ENCODE measurements at places on chromosomes 4 and X.
A peak's percentile ranks its signal among the peaks of the same experiment; 100 is the strongest.

DNA sequence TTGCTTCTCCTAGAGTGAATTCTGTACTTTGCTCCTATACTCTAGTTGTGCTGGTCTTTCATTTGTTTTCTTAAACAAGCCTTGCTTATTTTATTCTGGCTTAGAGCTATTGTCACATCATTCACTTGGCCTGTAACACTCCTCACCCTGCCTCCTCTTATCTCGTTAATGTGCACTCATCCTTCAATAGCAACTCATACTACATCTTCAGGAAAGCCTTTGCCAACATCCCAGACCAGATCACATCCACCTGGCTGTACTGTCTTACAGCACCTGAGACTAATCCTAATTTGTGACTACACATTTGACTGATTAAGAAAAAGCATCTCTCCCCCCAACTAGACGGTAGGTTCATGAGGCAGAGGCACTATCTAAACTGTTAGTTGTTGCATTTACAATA, 80.8 kb downstream of the SLC7A11 start:
- no peak for DNase-seq

GRCh38 chrX:7334253-7334935, 186.4 kb upstream of the PUDP start:
- DNase-seq: no peak

DNA sequence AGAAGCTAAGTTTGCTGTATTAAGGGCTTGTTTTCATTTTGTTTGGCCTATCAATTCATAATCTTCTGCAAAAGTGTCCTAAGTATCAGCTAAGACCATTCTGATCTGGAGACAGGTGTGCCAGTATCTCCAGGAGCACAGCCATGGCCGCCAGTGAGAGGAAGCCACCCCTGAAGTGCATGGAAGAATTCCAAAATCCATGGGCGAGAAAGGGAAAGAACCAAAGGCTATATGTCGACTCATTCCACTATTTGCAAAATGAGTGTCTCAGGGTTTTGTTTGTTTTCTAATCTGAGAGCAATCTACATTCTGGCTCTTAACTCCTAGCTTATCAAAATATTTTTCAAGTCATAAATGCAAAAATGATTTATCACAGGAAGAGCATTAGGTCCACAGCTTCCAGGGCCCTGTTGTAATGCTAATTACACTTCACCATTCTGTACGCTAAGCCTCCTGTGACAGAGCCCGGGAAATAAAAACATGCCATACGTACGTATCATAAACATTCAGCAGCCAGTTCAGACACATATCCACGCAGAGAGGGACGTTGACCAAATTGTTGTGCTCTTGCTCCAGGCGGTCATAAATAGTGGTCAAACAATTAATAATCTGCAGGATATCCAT, 137.3 kb upstream of the FTHL17 start:
- no peak for DNase-seq

- no peak for DNase-seq
Observed at GRCh38 chr4:171024720-171025303, 788.4 kb upstream of the GALNTL6 start.

GRCh38 chrX:5726224-5726623, 502.4 kb downstream of the NLGN4X start:
- no peak for DNase-seq

- DNase-seq: no peak
Observed at GRCh38 chr4:81454499-81454898, 17.2 kb downstream of the RASGEF1B start.

DNA sequence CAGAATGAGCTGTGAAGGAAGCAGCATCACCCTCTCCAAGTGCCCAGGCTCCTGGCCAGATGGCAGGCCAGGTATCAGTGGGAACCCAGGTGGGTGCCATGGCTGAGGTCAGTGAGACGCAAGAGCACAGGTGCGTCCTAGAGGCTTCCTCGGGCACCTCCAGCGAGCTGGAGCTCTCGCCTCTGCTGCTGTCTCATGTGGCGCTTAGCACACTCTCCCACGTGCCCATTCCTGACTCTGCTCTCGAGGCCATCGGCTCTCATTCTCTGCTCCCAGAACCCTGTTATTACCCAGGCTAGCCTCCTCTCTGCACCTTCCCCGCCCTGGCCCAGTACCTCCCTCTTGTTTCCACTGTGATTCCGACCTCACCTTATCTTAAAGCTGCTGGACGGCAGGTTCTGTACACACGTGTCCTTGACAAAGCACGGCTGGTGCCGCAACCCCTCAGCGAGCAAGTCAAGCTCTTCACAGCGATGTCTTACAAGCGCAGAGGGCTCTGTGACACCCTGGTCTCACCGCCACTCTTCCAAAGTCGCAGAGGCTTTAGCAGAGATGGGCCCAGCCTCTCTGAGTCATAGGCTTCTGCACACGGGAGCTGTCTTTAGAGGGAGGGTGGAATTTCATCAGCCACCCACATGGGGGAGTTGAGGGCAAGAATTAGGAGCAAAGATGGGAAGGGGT, 15.4 kb upstream of the MSANTD1 start:
- DNase-seq: no peak

DNA sequence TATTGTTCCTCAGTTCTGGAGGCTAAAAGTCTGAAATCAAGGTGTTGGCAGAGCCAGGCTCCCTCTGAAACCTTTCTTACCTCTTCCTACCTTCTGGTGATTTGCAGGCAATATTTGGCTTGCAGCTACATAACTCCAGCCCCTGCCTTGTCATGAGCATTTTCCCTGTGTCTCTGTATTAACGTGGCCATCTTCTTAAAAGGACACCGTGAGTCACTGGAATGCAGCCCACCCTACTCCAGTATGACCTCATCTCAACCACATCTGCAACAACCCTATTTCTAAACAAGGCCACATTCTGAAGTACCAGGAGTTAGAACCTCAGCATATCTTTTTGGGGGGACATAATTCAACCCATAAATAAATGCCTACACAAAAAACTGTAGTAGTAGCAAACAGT, 40.7 kb downstream of the FANCB start:
- DNase-seq: no peak

DNA sequence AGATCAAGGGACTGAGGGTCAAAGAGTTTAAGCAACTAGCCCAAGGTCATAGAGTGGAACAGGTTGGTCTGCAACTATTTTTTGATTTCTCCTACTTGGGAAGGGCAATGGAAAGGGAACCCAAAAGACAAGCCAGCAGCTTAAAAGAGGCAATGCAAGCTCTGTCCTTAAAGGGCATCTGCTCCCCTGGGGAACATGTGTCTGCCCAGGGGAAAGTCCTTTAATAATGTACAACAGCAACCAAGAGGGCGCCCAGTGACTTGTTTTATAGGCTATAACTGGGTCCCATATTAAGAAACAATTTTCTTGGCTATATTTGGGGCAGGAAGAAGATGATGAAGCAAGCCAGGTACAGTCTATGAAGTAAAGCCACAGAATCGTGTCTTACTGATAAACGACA, 54.7 kb upstream of the RBM47 start:
- DNase-seq: no peak

DNA sequence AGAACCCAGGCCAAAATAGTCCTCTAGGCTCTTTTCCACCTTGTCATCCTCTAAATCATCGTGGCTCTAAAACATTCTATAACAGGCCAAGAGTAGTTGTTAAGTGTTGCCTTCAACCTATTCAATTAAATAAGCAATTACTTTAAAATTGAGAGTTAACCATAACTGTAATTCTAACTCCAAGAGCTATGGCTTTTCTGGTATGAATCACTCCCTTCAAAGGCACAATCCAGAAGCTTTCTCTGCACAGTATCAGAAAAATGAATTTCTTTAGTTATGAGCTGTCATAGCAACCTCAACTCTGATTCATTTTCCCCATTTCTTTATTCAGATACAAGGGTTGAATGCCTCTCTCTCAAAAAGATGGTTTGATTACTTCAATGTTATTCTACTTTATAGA, 21.7 kb downstream of the INPP4B start:
- no peak for DNase-seq

- DNase-seq: no peak
Observed at GRCh38 chrX:40174854-40175510, 77.2 kb upstream of the BCOR start.

- DNase-seq: no peak
Observed at GRCh38 chrX:82163701-82164100, 961.8 kb downstream of the SH3BGRL start.

- peak; percentile 34 for DNase-seq
Observed at GRCh38 chr4:36399762-36400353, 118.4 kb downstream of the DTHD1 start.

DNA sequence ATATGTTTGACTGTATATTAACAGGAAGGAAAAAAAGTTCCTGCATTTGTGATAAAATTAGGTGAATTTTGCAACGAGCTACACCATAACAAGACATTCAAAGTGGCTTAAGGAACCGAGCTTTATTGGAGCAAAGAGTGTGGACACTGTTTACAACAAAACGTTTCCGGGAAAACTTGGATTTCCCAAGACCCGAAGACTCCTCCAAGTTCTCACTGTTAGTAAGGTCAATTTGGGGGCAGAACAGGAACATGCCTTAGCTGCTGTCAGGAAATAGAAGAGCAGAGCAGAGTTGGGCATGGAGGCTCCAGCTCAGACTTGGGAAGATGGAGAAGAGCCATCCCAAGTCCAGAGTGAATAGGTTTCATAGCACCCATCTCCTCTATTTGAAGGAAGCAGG, 16.5 kb downstream of the ADH6 start:
- DNase-seq: no peak

DNA sequence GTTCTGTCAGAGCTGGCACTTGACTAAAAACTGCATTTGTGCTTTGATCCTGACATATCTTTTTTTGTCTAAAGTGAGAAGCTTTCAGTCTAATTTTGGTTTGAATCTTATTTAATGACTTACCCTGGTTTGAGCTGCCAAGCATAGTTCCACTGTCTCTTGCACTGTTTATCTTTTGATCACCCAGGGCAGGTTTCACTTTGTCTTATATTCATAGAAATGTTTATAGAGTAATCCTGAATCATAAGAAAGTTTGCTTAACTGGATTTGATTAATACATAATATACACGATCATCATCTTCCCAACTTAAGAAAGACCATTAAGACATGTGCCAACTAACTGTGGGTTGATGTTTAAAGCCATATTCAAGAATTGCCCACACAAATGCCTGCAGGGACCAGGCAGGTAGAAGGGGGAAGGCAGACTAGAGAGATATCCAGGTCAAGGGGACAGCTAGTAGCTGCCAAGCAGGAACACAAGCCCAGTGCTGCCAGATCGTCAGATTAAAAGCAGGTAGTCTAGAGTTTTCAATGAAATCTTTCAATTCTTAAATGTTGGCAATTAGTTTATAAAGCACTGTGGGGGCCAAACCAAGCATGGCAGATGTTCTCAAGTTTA, 1.9 kb downstream of the GK start:
- no peak for DNase-seq

Data from T-helper 9 cell (primary cell).